HS-27A (cell line): ENCODE measurements at places on chromosomes 11 and 22.

GRCh38 chr11:88480223-88480622, 142.7 kb upstream of the CTSC start:
- peak; percentile 95 for DNase-seq

DNA sequence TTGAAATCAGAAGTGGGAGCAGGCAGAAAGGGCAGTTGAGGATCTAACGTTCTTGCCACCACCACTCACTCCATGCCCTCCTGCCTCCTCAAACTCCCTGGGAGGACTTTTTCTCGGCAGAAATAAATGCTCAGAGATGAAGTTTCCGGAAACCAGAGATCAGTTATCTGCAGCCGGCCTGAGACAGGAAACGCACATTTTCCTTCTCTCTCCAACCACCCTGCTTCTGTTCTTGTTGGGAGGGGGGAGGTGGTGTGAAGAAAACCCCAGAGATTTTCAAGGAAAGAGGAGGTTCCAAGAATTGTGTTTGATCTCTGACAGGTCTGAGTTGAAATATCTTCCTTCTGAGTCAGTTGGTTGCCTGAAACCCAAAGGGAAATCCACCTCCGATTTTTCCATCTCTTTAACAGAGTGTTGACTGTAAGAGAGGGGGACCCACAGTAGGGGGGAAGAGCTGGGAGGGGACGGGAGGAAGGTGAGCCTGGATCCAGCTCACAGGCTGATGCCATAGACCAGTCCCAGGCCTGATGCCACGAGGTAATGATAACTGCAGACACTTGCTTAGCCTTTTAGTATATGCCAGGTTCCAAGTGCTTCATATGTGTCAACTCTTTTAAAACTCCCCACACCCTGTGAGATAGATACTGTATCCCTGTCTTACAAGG, 100.8 kb downstream of the TRAF6 start:
- no peak for DNase-seq

DNA sequence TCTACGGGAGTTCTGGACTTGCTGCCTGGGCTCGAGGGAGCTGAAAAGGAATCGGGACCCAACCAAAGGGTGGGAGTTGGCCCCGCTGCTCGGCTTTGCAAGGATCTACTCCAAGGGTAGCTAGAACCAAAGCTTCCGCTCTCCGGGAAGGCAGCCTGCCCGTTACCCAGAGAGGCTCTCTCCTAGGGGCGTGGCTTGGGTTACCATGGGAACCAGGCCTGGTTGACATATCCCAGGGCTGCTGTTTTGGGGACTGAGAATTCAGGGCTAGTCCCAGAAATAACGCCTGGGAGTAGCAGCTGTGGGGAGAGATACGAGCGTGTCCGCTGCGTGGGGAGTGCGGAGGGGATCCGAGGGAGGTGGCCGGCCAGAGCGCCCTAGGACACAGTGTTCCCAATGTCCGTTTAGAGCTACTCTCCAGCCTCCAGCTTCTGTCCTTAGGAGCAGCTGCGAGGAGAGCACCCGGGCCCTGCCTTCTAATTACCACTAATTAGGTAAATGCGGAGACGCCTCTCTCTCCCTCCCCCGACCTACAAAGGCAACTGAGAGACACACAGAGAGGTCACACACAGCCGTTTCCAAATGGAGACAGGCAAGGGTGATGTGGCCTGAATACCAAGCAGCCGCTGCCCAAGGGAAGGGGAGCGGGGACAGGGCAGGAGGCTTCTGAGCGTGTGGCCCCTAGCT, 141.6 kb upstream of the CADM1 start:
- no peak for DNase-seq

GRCh38 chr11:68948496-68948895, 32.3 kb downstream of the MRGPRD start:
- DNase-seq, result no peak

- DNase-seq, result no peak
These were observed 46.8 kb upstream of the IGLL5 start for GRCh38 chr22:22840780-22841179.

GRCh38 chr11:65853246-65853979, 4.6 kb downstream of the CFL1 start:
- no peak for DNase-seq
